ENCODE measurements at places on chromosomes 12 and 14. TPM values are rescaled to one million over a fixed set of nuclear protein-coding genes. Genes with fewer than 3 reads are reported as not detected.

- no peaks in the 10 kb centered on the region for H3K36me3 ChIP-seq
- peaks cover 38% of the 10 kb centered on the region for H3K27me3 ChIP-seq
- H3K4me3 ChIP-seq = no peak overlapping the region
- no peak for DNase-seq
- no peak overlapping the region for H3K27ac ChIP-seq
Observed at GRCh38 chr12:3200814-3201233, 123.6 kb downstream of the TSPAN9 start.

The RNASE3 gene
- total RNA-seq = not detected

DNA sequence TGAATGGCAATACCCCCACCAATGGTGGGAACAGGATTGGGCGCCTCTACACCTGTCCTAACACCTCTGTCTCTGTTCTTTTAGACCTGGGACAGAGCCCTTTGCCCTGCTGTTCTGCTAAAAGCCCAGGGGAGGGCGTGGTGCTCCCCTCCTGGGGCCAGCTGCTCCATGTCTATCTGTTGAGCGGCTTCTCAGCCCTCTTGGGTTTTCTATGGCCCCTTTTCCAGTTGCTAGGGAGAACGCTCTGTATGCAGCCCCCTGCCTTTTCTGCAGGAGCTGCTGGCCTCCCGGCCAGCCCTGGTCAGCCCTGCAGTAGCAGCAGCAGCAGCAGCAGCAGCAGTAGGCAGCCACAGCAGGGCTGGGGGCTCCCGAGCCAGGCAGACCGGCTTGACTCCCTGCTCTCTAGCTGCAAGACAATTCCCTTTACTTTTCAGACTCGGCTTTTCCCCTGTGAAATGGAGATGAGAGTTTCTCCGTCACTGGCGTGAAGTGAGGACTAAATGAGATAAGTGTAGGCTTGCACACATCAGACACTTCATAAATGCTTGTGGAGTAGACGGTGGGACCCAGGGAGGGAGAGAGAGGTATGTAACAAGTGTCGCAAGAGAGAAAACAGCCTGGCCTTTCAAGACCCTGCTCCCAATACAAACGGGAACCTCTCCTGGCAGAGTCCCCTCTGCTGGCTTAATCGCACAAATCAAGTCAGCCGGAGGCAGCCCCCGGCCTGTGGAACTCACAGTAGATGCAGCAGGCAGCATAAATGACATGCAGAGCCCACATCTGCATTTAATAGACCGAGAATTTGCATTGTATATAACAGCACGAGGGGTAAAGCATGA lies 1.0 kb downstream of the RTL1 start:
- H3K27ac ChIP-seq = no peak overlapping the region
- peaks cover 42% of the 10 kb centered on the region for H3K27me3 ChIP-seq
- no peak for DNase-seq

The PCED1B gene
- 55.5 TPM for total RNA-seq

- H3K4me1 ChIP-seq = no peaks in the 10 kb centered on the region
- DNase-seq = no peak
- H3K27me3 ChIP-seq = peaks cover 3% of the 10 kb centered on the region
- no peak overlapping the region for H3K4me3 ChIP-seq
- H3K36me3 ChIP-seq = no peaks in the 10 kb centered on the region
Observed at GRCh38 chr12:82517027-82517426, 158.7 kb downstream of the METTL25 start.

- no peak for DNase-seq
- no peak overlapping the region for H3K4me3 ChIP-seq
- H3K36me3 ChIP-seq = no peaks in the 10 kb centered on the region
- peaks cover 3% of the 10 kb centered on the region for H3K27me3 ChIP-seq
- no peak overlapping the region for H3K27ac ChIP-seq
- peaks cover 8% of the 10 kb centered on the region for H3K4me1 ChIP-seq
Observed at GRCh38 chr12:5455045-5455444, 23.1 kb downstream of the NTF3 start.
